ENCODE measurements at places on chromosomes 7 and 10. TPM values are rescaled to one million over a fixed set of nuclear protein-coding genes. Genes with fewer than 3 reads are reported as not detected.

Gene FBXL13
- 0.73 TPM for total RNA-seq

Gene EFCAB10
- not detected for total RNA-seq

DNA sequence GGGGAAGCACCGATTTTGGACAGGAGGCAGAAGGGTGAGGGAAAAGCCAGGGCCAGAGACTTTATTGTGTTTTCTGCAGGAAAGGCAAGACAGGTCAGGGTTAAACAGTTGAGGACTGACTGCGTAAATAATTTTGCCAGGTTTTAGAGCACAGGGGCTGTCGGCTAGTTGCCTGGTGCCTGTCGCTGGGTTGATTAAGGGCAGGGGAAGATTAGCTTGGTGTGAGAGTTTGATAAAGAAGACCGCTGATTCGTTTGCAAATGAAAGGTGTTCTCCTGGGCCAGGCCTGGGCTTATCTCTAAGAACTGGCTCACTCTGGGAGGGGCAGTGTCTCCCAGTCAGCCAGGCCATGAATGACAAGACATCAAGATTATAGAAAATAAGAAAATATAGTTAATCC is 75.6 kb downstream of the SLC37A3 start:
- no peak for DNase-seq

- DNase-seq: peak; percentile 51
Observed at GRCh38 chr7:155738652-155739537, 73.4 kb downstream of the SHH start.

- no peak for DNase-seq
Observed at GRCh38 chr10:33117230-33117629, 159.2 kb upstream of the ITGB1 start.

DNA sequence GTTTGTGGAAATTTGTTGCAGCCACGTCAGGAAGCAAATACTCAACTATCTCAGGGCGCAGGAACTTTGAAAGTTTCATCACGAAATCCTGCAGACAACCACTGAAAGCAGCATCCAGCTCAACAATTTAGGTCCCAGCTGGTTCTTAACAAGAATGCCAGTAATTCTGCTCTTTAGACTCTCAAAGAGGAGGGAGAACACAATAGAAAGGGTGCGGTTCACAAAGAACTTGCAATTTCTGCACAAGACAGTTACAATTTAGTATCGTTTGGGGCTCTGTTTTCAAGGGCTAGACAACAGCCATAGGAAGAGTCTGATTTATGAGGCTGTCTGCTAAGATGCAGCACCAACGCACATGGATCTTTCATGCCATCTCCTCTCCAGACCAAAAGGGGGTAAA is 223.1 kb downstream of the FGFR2 start:
- DNase-seq: no peak

DNA sequence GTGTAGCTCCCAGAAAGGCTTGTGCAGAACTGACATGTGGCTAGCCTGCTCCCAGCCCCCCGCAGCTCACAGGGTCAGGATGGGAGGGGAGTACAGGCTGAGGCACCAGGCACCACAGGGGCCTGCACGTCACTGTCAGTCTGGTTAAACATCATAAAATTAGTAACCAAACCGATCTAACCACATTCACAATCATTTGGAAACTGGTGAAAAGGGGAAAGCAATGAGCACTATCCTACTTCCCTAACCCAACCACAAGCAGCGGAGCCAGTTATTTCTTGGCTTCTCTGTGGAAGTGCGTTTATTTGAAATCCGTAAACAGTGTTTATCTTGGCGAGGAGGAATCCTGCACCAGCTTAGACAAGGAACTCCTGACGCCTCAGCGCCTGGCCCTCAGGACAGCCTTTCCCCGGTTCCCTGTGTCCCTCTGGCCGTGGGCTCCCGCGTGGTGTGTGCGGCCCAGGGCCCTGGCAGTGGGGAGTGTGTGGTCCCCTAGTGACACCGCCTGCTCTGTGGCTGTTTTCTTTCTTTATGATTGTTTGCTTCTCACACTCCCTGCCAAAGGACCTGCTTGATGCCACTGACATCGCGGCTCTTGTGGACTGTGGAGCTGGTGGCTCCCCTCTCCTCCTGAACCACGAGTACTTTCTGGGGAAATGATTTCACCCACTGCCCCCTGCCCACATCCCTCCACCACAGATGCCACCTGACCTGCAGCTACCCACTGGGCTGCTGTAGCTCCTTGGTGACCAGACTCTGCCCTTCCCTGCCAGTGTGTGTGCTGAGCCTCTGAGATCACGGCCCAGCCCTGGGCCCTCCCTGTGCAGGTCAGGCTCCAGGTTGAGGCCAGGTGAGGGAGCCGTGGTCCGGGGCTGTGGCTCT is 38.0 kb downstream of the INPP5A start:
- no peak for DNase-seq
